ENCODE measurements at places on chromosomes 3 and 15.

- DNase-seq: no peak
Observed at GRCh38 chr3:188315553-188315952, 161.6 kb downstream of the LPP start.

DNA sequence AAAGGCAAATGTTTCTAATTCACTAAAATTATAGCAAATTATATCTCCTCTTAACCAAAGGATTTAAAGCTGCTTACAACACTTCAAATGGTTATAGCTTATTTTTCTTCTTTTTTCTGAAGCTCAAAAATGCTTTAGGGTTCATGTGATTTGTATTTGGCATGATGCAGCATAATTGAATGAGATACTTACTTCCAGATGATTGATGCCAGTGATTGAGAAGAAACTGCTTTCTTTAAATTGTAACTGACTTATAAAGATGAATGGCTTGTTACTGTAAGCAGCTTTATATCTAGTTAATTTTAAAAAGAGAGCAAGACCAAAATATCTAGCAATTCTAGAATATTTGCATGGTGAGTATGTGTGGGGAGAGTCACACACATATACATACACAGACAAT lies 270.7 kb upstream of the THRB start:
- DNase-seq: no peak

DNA sequence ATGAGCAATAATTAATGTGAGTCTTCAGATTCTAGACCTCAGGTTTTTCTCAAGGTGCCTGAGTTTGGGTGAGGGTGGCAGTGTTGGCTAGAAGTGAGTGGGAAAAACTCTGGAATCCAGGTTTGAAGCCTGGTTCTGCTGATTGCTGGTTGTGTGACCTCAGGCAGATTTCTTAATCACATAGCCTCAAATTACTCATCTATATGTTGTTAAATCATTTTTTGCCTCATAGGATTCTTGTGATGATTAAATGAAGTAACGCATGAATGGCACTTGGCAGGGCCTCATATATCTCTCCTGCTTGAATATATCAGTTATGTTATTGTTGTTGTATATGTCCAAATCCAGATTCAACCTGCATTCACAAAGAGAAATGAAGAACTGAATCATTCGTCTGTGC lies 60.5 kb downstream of the NR2F2 start:
- DNase-seq: no peak

GRCh38 chr3:195773956-195774537 lies 37.7 kb downstream of the MUC4 start:
- no peak for DNase-seq

- no peak for DNase-seq
Observed at GRCh38 chr3:134065252-134066157, 35.8 kb upstream of the SLCO2A1 start.

DNA sequence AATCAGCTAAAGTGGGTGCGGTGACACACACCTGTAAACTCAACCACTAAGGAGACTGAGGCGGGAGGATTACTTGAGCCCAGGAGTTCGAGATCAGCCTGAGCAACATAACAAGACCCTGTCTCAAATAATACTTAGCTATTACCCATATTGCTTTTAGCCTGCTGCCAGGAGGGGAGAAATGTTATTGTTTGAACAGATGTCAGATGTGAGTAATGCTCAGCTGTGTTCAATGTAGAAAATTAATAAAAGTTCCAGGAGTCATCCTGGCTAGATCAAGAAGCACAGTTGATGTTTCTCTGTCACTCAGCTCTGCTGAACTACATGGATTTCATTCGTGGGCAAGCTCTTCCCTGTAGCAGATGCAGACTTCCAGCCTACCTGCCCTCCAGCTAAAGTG lies 22.2 kb downstream of the LSM3 start:
- DNase-seq: no peak

GRCh38 chr15:33293713-33294334 lies 16.9 kb upstream of the RYR3 start:
- DNase-seq: no peak

DNA sequence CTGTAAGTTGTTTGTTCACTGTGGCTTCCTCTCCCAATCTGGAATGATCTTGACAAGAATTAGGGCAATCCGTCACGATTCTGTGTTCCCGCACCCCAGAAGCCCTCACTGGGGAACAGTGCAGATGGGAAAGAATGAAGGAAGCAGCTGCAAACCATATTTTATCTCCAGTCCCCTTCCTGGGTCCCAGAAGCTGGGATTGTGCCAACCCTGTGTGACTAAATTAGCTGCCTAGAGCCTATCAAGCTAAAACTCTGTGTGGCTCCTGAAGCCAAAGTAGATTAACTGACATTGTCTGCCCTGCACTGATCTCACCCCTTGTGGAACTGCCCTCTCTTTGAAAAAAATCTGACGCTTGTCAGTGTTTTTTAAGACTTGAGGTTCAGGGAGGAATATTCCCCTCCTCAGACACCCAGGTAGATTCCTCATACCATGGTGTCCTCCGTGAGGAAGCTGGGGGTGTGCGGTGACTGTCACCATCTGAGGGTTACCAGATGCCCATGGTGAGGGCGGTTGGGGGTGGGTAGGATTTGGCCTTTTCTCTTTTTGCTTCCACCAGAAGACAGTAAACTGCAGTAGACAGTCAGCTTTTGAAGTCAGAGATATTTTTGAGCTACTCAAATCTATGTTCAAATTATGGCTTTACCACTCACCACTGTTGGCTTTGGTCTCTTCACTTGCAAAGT lies 358.3 kb upstream of the TPM1 start:
- no peak for DNase-seq

DNA sequence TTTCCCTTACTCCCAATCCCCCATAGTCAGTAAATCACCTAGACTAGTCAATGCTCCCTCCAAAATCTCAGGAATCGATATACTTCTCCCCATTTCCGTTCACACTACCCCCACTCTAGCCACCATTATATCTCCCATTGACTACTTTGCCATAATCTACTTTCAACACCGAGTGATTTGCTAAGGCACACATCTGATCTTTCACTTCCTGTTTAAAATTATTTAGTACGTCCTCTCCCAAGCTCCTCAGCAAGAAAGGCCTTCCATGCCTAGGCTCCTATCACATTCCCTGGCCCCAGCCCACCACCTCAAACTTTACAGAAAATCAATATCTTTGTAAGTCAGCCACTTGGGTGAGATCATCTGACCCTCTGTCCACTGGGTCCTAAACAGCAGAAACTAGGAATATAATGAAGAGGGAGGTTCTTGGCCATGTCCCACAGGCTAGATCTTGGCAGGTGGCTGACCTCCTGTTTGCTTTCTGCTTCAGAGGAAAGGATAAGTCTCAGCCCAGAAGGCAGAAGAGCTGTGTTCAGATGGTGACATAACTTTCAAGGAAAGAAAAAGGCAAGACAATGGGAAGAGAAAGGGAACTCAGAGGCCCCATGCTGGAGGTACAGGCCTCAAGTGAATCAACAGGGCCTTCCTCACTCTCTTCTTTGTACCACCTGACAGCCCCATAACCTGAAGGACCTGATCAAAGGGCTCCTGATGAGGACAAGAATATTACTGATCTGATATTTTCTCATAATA lies 103.0 kb downstream of the RPL22L1 start:
- no peak for DNase-seq

DNA sequence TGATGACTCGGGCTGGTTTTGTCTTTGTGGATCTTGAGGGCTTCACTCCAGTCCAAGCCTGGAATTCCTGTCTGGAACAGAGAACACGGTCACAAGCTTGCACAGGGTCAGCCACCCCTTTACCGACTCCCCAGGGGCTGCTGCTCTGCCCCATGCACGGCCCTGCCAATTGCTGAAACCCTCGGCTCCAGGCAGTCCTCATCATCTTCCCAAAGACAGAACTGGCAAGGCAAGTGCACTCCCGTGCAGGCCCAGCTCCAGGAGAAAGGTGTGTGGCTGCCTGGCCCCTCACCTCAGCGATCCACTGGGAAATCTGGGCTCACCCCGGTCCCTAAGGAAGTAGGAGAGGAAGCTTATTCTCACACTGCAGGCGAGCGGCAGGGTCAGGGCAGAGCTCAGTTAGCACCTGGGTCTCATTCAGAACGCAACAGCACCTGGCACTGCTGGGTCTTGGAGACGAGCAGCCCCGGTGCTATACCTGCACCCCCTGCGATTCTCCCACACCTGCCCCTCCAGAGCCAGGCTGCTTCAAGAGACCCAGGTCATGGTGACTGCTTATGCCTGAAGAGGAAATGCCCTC lies 7.2 kb downstream of the MAP6D1 start:
- DNase-seq: no peak

DNA sequence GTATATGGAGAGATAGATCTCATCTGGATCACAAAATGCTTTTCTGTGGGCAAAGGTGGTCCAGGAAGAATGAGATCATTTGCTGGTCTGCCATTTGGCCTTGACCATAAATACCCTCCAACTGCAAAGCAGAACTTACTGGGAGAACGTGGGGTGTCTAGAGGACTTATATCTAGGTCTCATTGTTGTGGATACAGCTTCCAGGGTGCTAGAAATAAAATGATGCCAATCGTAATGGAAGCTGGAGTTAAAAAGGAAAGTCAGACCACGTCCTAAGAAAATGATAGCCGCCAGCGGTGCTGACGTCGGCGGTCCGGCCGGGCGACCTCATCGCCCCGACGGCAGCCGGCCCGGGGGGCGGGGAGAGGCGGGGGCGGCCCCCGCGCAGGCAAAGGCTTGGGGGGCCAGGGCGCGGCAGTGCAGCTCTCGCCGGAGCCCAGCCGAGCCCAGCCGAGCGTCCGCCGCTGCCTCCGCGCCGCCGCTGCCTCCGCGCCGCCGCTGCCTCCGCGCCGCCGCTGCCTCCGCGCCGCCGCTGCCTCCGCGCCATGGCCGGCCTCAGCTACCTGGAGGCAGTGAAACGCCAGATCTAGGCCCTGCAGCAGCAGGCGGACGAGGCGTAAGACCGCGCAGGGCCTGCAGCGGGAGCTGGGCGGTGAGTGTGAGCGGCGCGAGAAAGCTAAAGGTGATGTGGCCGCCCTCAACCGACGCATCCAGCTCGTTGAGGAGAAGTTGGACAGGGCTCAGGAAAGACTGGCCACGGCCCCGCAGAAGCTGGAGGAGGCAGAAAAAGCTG lies 89.5 kb downstream of the EOMES start:
- peak; percentile 69 for DNase-seq

GRCh38 chr15:89442671-89443307 lies 53.6 kb downstream of the RHCG start:
- peak; percentile 24 for DNase-seq

- no peak for DNase-seq
Observed at GRCh38 chr15:41001524-41002214, 48.4 kb downstream of the CHAC1 start.

- peak; percentile 37 for DNase-seq
Observed at GRCh38 chr15:60830479-60830878, 351.5 kb upstream of the ICE2 start.

Measured in amniotic epithelial cell (primary cell).